Neural crest cell (in vitro differentiated cells): ENCODE measurements at places on chromosomes 3 and 15.

DNA sequence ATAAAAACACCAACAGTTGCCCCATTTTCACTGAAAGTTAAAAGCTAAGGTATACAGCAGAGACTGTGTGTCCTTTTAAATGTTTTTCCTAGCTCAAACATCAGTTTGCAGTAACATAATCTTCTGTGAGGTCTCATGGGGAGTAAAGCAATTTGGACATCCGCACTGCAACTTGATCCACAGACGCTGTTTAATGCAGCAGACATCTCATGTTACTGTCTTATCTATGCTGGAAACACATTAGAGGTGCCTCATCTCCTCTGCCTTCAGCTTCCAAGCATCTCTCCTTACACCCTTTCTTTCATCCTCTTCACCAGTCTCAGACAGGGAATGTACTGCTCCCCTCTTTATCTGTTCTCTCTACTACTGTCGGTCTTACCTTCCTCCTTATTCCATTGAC is 53.7 kb upstream of the ATP11B start:
- no peak for DNase-seq

DNA sequence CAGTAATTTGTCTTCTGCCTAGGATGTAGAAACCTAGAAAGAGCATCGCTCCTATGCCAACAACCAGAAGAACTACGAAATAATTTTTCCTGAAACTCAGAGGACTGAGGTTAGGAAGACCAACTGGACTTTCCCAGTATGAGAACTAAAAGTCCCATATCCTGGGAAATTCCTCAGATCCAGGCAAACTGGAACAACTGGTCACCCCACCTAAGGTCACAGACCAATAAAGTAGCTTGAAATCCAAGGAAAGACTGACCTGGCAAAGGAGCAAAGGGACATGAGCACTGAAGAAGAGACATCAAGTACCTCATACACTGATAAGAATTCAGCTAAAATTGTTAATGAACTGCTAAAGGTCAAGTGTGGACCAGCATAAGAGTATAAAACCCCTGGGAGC is 6.6 kb downstream of the RPL39L start:
- DNase-seq: no peak

DNA sequence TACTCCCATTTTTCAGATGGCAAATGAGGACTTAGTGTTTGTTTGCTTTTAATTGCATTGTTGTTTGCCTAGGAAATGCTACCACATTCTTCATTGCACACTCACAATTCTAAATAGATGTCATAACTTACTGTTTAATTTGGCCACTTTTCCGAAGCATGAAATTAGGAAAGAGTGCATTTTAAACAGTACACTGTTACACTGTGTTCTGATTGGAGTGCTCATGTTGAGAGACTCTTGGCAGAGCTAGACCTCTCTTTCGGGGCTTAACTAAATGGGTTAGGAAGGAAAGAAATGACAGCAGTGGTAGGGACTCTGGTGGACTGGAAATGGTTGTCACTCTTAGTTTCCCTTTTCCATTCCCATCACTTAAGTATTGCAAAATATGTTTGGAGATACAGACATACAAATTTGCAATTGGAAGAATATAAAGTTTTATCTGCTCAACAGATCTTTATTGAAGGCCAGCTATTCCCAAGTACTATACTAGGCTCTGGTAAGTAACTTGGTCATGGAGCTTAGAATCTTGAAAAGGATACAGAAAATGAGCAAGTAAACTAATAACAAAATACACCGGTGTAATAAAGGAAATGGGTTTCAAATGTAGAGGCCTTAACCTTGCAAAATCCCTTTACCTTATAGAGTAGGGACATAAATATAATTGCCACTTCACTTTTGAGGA is 90.2 kb downstream of the DCUN1D1 start:
- DNase-seq: no peak

GRCh38 chr3:59115364-59116232 is 65.8 kb upstream of the CFAP20DC start:
- DNase-seq: no peak

- no peak for DNase-seq
Observed at GRCh38 chr15:62069551-62069950, 2.8 kb downstream of the C2CD4A start.

- DNase-seq: no peak
Observed at GRCh38 chr15:58257776-58258325, 119.7 kb downstream of the AQP9 start.

GRCh38 chr3:197501879-197502620 is 53.7 kb downstream of the BDH1 start:
- DNase-seq: no peak

- DNase-seq: no peak
Observed at GRCh38 chr3:190165253-190165652, 44.6 kb upstream of the P3H2 start.

DNA sequence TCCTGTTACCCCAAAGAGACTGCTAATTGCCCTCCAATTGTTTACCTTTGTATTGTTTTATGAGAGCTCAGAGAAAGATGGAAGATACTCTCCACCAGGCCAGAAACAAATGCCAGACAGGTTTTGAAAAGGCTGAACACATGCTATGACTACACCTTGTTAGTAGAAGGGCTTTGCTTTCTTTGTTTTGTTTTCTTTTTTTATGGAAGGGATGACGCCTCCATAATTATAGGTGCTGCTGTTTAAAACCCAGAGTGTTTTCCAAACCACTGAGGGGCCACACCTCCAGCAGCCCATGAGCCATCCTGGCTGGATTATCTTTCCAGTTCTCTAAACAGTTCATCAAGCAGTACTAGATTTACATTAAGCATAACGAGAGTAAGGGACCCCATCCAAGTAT is 5.6 kb upstream of the FOXP1 start:
- DNase-seq: no peak

DNA sequence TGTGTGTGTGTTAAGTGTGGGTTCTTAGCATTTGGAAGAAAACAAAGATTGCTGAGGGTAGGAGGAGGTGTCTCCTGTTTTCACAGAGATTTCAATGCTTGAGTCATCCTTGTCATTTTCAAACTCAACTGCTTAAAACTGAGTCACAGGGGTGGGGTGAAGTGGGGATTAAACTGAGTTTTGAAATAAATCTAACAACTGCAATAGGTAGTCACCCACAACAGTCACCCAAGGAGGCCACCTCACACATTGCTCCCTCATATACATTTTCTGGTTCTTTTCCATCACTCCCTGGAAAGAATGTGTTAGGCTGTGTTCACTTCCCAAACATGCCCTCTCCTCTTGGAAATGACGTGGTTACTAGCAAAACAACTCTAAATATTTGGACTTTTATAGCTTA is 187.7 kb upstream of the CMC1 start:
- no peak for DNase-seq

GRCh38 chr3:11567516-11568467 is 75.9 kb downstream of the VGLL4 start:
- no peak for DNase-seq

GRCh38 chr15:56957812-56958406 is 39.5 kb downstream of the TCF12 start:
- no peak for DNase-seq
